ENCODE measurements at places on chromosomes 1 and 21.
A peak's percentile ranks its signal among the peaks of the same experiment; 100 is the strongest.

DNA sequence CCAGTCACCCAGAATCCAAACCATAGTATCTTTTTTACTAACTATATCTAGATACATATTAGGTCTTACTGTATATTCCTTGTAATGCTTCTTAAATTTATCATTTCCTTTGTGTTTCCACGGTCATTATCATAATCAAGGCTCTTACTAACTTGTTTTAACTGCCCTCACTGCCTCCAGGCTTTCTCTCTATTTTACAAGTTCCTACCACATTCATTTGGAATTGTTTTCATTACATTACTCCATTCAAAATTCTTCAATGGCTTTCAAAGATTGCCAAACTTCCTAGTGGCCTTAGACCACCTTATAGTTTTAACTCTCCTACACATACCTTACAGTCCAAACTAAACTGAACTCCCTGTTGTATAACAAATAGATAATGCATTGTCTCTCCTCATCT, 6.3 kb downstream of the HFM1 start:
- DNase-seq = no peak

DNA sequence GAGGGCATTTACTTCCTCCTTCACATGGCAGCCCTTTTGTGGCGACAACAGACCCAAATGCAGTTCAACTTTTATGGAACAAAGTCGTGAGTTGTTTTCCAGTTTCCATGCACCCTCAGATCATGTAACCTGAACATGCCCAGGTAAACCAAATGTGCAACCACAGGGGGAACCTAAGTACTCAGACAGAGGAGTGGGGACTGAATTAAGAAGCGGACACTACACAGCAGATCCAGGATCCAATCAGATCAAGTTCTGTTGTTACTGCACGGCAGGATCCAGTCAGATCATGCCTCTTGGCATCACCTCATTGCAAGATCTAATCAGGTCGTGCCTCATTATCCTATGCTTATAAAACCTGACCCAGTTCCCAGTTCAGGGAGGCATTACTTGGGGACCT, 115.7 kb downstream of the MATN1 start:
- DNase-seq = no peak

DNA sequence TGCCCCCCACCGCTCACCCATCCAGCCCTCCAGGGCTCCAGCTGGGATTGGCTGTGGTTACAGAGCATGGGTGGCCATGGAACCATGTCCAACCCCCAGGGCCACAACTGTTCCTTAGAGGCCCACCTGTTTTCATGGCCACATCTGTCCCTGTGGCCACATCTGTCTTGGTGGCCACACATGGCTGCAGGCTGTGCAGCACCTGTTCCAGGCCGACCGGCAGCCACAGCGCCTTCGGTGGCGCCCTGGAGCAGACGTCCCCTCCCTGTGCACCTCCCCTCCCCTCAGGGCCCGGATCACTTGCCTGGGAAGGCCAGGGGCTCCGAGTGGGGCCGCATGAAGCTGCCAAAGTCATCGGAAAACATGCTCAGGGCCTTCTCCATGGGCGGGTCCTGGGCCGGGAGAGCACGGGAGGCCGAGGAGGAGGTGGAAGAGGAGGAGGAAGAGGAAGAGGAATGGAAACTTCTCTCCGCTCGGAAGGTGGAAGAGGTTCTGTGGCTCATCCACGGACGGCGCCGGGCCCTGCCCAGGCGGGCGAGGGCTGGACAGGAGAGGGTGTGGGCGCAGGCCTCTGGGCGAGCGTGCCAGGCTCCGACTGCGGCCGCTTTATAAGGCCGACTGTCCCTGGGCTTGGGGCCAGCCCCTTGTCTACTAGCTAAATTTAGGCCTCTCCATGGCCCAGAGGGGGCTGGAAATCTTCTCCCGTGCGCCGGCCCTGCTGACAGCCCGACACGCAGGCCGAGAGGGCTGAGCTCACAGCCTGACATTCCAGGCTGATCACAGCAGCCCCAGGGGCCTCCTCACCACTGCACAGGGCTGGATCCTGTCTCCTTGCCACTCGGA, at the start of gene HSPB7:
Gene HSPB7 (minus strand): TSS at position 583 of the 843 bp plus-strand sequence. CDS start 80 bp downstream, at position 503.
- DNase-seq = no peak

DNA sequence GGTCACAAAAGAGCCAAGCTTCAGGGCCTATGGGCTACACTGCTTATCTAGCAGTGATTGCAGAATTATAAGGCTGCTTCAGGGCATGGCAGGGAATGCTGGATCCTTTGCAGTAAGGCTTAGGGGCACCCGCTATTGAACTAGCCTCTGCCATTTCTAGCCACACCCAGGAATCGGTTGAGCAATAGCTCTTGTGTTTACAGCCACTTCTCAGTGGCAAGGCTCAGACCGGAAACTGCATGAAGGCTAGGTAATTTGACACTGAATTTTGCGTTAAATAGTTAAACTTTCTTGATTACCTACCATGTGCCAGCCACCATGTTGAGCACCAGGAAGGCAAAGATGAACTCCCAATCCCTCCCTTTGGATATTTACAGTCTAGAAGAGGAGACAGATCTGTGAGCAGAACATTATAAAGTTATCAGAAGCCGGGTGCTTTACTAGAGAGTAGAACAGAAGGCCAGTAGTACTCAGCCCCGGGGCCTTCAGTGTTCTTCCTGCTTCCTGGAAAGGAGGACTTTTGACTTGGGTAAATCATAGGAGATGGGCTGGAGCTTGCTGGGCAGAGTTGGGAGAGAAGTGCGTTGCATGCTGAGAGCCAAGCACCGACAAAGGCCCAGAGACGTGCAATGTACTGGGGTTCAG, 98.6 kb upstream of the LPGAT1 start:
- DNase-seq = no peak

GRCh38 chr1:155871390-155871789, 12.0 kb downstream of the SYT11 start:
- peak; percentile 60 for DNase-seq

Data from dermis blood vessel endothelial cell (primary cell).